ENCODE measurements at places on chromosomes 7 and 10.

- peak; percentile 93 for DNase-seq
Measured at GRCh38 chr7:101169838-101170551, 4.6 kb upstream of the VGF start.

- DNase-seq: no peak
Measured at GRCh38 chr7:143390104-143390772, 9.1 kb downstream of the ZYX start.

- DNase-seq: no peak
Measured at GRCh38 chr10:34430685-34431084, 384.4 kb downstream of the PARD3 start.

GRCh38 chr7:96701258-96701657 is 8.4 kb downstream of the SEM1 start:
- no peak for DNase-seq

DNA sequence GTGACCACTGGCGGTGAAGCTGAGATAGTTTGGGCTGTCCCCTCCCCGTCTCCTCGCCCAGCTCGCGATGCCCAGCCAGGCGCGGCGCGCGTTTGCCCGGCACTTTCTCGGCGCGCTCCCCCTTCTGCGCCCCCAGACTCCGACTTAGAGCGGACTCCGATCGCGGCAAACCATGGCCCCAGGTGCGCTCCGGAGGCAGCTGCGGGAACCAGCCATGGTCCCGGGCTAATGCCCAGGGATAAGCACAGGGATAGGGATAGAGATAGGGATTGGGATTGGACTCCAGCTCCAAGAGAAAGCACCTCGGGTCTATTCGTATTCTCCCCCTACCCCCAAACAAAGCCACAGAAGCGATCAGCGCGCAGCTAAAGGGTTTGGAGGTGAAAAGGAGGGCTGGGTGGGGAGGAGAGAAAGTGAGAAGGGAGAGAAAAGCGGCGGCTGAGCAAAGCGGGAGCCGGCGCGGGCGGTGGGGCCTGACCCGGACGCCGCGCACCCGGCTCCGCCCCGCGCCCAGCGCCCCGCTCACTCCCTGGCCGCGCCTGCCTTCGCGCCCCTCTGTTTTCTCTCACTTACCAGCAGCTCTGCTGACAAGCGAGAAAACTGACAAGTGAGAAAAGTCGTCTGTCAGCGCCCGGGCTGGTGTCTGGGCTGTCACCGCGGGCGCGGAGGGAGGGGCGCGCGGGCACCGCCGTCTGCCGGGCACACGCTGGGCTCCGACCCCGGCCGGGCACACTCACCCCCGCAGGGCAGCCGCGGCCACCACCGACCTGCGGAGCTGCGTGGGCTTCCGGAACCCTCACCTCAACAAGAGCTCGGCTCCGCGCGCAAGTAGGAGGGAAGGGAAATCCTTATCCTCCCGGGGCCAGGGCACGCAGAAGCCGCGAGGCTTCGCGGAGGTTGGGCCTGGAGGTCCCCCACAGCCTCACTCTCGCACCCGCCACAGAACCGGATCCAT is at the start of gene PDE1C:
Gene PDE1C (minus strand): TSS at position 2 of the 955 bp plus-strand sequence.
- no peak for DNase-seq

- DNase-seq: no peak
Measured at GRCh38 chr10:79184145-79184625, 115.4 kb downstream of the ZMIZ1 start.

DNA sequence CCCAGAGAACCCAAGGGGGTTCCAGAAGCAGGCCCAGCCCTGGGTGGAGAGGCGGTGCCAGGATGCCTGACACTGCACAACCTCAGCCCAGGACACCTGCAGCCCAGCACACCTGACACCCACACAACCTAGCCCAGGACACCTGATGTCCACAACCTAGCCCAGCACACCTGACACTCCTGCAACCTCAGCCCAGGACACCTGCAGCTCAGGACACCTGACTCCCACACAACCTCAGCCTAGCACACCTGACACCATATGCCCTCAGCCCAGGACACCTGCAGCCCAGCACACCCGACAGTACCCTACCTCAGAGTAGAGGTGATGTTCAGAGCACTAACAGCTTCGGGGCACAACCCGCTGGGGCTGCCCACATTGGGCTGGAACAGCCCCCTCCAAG is 87.3 kb downstream of the PAXIP1 start:
- DNase-seq: peak; percentile 49

DNA sequence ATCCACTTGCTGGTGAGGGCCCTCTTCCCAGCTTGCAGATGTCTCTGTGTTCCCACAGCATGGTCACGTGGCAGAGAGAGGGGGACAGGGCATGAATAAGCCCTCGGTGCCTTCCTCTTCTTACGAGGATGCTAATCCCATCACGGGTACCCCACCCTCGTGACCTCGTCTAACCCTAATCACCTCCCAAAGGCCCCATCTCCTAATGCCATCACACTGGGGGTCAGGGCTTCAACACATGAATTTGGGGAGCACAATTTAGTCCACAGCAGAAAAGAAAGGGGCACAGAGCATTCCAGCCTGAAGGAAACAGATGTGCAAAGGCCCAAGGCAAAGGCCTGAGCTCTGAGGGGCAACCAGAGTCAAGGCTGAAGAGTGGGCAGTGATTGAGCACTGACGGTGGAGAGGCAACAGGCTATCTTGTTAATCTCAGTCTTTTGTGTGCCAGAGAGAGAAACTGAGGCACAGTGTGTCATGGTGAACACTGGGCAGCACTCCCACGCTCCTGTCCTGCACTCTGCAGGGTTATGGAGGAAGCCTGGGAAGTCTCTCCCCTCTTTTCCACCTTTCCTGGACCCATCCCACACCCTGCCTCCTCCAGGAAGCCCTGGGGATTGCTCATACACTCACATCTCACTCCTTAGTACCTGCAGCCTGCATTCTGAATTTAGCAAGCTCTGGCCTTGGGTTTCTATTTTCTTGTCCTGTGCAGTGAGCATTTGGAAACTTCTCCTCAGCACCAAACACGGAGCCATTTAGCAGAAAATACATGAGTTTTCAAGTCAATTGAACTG is 49.0 kb downstream of the ALOX5 start:
- peak; percentile 52 for DNase-seq

DNA sequence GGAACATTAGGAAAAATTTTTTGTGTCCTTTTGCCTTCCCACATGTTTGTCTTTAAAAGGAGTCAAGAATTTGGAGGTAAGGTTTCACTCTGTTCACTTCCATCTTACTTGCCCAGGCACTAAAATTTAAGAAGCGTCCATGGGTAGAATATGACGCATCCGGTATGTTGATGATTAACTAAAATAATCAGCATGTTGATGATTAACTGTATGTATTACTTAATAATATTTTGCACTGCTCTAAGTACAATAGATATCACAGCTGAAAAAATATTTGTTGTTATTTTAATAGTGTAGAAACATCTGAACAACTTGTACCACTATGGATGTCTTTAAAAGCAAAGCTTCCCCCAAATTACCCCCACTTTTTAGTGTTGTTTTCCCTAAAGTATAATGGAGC is 11.5 kb downstream of the ANKRD22 start:
- no peak for DNase-seq

GRCh38 chr10:58796824-58797223 is 284.2 kb downstream of the BICC1 start:
- no peak for DNase-seq

DNA sequence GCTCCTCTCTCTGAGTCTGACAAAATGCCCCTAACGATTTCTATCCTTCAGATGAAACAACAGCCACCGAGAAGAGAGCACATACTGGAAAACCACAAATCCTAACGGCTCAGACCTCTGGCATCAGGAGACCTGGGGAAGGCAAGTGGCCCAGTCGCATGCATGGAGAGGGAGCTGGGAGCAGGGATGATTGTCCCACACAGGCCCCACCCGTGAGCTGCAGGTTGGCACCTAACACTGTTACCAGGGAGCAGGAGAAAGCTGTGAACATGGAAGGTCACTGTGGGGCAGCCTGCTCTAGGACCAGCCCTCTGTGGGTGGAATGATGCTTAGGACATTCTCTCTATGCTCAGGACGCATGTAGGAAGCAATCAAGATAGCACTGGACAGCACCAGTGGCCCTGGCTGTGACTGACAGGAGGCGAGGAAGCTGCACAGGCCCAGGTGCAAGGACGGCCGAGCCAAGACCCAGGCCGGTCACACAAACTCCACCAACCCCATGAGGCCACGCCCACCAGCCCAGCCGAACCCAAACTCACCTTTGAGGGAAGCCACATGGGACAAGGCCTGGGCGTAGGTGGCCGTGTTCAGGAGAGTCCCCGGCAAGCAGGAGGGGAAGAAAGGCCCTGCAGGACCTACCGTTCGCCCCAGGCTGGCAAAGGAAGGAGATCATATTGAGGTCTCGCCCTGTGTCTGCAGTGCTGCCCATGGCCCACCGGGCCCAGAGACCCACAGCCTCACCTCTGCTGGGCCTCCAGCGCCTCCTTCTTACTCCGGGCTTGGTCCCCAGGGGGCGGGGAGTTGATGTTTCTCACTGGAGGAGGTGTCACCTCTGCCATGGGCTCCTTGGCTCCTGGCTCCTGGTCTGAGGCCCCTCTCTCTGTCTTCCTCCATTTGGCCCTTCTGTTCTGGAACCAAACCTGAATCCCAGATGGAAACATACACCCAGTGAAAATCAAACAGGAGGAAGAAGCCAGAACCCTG is 9.7 kb downstream of the DRGX start:
- no peak for DNase-seq
